ENCODE measurements at places on chromosomes 3 and 15.
A peak's percentile ranks its signal among the peaks of the same experiment; 100 is the strongest.

DNA sequence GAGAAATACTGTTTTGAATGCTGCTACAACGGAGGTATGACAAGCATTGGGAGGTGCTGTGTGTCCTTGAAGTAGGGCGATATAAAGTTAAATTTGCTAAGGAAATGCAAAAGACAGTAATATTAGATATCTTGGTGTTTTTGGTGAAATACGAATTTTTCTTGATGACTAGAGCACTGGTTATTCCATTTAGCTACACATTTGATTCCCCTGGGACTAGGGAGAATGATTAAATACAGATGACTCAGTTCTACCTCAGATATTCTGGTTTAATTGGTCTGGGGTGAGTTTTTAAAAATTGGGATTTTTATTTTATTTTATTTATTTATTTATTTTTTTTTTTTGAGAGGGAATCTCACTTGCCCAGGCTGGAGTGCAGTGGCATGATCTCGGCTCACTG is 18.7 kb upstream of the GADL1 start:
- no peak for DNase-seq

GRCh38 chr15:62432702-62433398 is 267.8 kb upstream of the C2CD4B start:
- DNase-seq = peak; percentile 32

DNA sequence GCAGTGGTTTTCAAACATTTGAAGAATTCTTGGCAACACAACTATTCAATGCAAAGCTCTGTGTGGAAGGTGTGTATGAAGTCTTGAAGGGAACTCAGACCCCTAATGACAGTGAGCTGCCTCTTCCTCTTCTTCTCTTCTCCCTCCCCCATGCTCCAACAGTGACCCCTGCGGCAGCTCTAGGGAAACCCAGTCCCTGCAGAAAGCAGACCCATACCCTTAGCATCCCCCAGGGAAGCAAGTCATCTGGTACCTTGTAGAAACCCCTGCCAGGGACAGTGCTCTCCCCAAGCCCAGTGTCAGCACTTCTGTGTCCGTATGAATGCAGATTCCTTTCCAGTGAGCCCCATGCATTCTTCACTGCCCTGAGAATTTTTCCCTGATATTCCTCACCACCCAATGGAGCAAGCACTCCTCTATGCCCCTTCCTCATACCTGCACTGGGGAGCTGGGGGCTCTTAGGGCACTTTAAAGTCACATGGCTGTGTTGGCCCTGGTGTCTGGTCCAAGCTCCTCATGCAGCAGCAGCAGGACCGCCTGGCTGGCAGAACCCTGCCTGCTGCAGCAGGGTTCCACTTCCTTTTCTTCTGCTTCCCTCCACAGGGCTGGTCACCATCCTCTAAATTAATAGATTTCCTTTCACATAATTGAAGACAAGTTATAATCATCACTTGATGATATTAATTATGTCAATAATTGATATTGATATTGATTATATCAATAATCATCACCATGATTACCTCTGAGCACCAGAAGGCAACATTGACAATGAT is 442.5 kb downstream of the EPHB1 start:
- no peak for DNase-seq

DNA sequence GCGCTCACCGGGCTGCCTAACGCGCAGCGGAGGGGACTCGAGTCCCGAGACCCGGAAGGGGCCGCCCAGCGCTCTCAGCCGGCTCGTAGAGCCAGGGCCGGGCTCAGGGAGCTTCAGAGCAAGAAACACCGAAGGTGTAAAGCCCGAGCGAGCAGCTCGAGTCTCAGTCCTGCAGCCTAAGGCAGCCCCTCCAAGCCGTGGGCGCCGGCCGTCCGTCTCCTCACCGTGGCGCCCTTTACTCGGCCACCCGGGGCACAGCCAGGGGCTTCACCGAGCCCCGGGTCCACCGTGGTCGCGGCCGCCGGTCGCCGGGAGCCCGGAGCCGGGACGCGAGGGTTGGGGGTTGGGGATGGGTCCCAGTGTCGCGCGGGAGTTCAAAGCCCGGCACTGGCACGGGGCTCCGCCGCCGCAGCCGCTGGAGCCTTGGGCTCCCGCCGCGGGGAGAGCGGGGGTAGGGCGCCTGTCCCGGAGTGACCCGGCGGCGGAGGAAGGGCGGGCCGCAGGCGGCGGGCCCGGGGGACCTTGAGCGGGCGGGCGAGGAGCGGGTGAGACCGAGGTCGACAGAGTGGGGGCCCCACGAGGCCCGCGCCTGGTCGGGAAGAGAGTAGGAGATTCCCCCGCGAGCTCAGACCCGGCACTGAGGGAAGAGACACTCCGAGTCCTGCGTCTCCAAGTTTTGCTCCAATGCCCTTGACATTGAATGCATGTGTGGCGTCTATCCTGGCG is 26.9 kb upstream of the THRB start:
- no peak for DNase-seq

DNA sequence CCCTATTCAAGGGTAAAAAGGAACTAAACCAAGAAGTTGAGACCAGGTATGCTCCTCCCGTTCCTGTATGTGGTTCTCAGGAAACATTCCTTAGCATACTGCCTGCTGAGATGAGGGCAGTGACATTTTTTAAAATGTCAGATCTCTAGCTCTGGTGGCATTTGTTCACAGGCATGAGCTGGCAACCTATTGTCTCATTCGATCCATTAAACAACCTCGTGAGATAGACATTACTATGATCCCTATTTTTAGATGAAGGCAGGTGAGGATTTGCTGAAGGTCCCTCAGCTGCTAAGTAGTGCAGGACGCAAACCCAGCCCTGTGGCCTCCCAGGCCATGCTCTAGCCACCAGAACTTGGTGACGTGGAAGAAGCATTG is 74.9 kb downstream of the SIDT1 start:
- no peak for DNase-seq

- no peak for DNase-seq
Measured at GRCh38 chr3:169636928-169637327, 26.6 kb downstream of the MECOM start.

DNA sequence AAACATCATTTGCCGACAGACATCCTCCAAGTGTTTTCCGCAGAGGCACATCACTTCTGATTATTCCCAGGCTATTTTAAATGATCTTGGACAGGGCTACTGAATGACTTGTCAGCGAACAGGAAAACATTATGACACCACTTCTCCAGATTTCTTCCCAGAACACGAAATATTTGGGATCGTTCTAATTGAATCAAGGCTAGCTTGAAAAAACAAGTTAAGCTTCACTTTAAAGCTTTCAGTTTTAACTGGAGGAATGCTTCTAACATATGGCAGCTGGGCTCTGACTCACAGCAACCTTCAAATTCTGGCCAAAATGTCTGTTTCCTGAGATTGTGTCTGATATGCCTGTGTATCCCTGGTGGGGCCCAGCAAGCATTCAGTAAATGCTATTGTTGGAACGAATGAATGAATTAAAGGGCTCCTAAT is 127.0 kb upstream of the ICE2 start:
- no peak for DNase-seq

DNA sequence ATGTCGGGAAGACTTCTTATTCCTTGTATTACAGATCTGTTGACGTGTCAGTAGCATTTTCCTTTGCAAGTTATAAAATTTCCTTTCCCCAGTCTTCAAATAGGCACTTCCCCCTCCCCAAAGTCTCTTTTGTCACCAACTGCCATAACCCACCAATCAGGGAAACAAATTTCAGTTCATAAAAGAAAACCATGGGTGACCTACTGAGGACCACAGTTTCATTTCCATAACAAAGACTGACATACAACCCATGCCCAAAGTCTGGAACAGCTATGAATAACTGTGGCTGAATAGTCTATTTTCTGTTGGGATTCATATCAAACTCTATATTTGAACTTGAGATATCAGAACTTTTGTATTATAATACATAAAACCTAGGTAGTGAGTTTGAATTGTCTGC is 307.8 kb downstream of the KBTBD8 start:
- no peak for DNase-seq

DNA sequence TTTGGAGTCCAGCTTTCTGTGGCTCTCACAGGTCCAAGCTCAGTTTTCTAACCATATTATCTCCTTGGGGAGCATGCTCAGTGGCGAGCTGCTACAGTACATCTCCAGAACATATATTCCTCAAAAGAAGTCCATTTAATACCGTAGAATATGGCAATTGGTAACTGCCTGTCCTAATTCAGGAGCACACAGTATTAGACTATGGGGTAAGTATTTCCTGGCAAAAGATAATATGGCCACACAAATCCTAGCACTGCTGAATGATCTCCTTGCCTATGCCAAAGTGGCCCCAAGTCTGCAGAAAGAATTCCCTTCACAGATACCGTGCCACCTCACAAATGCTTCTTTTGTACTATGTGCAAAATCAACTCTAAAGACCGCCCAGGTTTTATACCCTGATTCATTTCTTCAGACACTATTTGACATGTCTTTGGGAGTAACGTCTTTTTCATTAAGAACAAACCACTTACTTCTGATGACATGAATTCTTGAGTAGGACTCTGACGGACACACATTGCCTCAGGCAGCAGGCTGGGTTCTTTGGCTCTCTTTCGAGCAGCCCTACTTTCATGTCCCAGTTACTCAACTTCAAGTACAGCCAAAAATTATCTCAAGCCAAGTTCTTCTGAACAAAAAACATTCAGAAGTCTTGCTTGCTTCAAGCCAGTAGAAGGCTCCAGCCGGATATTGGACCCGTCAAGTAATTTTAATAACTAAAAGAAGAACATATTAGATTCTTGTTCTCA is 368.3 kb upstream of the DCBLD2 start:
- peak; percentile 15 for DNase-seq

GRCh38 chr15:70016511-70016994 is 81.2 kb downstream of the TLE3 start:
- no peak for DNase-seq

DNA sequence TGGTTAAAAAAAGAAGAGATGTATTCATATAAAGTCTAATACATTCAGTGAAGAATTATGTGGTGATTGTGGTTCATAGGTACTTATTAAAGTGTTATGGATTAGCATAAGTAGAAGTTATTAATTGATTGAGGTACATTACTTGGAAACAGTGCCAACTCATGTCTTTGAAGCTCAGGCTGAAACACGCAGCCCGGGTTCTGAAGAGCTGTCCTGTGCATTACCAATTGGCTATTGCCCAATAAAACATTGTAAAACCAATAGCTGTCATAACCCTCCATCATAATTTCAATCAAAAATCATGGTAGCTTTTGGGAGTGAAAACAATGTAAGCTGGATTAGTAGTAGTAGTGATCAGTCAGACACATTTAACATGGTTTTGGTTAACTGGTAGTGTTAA is 560.1 kb downstream of the MCTP2 start:
- no peak for DNase-seq

DNA sequence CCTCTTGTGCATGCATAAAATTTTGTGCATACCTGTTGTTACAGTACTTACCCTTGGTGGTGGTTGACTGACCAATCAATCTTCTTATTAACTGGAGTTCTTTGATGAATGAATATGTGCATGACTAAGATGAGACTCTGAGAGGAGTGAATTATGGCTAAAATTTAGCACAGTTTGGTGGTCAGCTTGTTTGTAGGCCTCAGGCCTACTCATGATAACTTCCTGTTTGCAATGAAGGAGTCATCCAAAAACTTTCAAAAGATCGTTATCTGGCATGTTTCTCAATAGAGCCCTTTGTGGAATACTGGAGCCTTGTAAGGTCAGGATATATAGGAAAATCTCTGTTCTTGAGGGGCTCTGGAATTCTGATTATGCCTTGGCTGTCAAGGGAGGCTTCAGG is 66.5 kb downstream of the LEKR1 start:
- DNase-seq = no peak

- peak; percentile 72 for DNase-seq
Measured at GRCh38 chr15:73941044-73941443, 14.8 kb downstream of the LOXL1 start.
